GM06990 (cell line): ENCODE measurements at places on chromosomes 7 and 10.

DNA sequence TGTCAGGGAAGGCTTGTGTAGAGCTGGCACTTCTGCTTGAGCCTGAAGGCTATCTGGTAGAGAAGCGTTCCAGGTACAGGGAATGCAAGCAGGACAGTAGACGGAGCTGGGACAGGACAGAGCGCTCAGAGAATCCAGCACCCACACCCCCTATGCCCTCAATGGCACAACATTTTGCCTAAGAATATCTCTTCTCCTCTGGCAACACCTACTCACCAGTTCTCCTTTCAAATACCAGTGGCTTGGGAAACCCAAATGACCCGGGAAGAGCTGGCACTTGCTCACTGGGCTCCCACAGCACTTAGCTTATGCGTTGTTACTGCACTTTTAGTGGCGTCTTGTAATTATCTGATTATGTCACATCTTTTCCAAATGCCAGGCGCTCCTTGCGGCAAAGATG, 118.6 kb downstream of the RNF216 start:
- no peak for DNase-seq

GRCh38 chr7:20417260-20417659, 86.6 kb downstream of the ITGB8 start:
- DNase-seq, result no peak

- peak; percentile 68 for DNase-seq
Measured at GRCh38 chr7:90816511-90817142, 220.5 kb downstream of the CDK14 start.

DNA sequence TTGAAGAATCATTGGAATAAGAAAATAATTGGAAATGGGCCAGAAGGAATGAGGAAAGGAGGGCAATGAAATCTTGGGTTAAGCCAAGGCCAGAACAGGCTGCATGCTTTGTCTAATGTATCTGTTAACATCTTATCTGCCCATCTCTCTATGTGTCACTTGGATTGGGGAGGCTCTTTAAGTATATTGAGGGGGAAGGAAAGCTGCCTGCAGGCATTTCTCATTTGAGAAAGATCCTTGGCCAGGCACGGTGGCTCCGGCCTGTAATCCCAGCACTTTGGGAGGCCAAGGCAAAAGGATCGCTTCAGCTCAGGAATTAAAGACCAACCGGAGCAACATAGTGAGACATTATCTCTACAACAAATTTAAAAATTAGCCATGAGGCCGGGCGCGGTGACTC, 14.3 kb downstream of the PCBD1 start:
- DNase-seq, result no peak

GRCh38 chr10:62506371-62506770, 132.2 kb downstream of the ZNF365 start:
- no peak for DNase-seq

GRCh38 chr7:33841031-33841430, 64.3 kb upstream of the BMPER start:
- DNase-seq, result no peak

- no peak for DNase-seq
Measured at GRCh38 chr7:150335774-150336112, 5.7 kb downstream of the RARRES2 start.

- DNase-seq, result no peak
Measured at GRCh38 chr7:72751978-72752377, 76.0 kb downstream of the TYW1B start.

DNA sequence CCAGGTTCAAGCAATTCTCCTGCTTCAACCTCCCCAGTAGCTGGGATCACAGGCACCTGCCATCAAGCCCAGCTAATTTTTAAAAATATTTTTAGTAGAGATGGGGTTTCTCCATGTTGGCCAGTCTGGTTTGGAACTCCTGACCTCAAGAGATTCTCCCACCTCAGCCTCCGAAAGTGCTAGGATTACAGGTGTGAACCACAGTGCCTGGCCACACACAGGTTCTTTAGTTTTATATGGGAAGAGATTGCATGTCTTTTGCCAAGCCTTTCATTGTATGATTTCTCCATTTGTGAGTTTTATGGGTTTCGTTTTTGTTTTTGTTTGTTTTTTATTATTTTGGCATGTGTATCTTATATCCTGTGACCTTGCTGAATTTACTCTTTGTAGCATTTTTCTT, 40.9 kb downstream of the C1GALT1 start:
- no peak for DNase-seq

GRCh38 chr7:137283153-137283552, 60.4 kb downstream of the PTN start:
- DNase-seq, result no peak

GRCh38 chr10:14545827-14546226, 215.1 kb upstream of the FRMD4A start:
- no peak for DNase-seq

- no peak for DNase-seq
Measured at GRCh38 chr7:151076863-151077704, 3.5 kb downstream of the FASTK start.

DNA sequence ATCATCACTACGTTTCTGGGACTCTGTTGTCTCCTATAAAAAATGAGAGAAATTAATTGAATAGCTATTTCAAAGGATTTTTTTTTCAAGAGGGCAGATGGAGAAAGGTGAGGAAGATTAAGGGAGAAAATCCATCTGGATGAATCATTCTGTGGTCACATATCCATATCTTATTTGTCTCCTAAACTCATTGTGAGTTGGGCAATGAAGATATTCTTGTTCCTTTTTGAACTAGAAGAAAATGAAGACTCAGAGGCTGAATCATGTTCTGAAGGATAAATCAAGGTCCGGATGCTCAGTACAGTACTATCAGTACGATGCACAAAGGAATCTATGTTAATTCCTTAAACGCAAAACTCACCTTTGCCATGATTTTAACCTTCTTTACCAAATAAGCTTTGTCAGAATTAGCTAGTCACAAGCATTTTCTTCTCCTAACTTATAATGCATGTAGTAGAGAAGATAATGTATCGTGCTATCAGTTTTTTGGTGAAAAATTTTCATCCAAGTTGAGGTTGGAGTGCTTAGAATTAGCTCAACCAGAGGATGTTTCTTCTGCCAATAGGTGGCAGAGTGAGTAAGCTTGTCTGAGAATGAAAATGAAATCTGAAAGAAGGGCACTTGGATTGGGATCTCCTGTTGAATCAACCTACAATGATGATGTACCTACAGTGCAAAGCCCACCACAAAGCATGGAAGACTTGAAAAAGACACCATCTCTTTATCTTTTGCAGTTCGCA, 446.9 kb downstream of the KIF20B start:
- DNase-seq, result no peak

GRCh38 chr10:99958302-99958701, 51.4 kb downstream of the DNMBP start:
- no peak for DNase-seq

- DNase-seq, result no peak
Measured at GRCh38 chr10:18075881-18076280, 64.3 kb upstream of the CACNB2 start.

DNA sequence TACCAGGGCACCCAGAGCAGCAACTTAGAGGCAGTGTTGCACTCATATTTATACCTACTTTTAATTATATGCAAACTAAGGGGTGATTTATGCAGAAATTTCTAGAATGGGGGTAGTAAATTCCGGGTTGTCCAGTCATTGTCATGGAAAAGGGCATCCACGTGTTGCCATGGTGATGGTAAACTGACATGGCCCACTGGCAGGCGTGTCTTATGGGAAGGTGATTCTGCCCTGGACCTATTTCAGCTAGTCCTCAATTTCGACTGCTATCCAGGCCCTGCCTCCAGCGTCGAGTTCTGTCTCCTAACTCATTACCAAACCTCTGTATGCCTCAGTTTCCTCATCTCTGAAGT, 12.8 kb downstream of the SNX8 start:
- no peak for DNase-seq

DNA sequence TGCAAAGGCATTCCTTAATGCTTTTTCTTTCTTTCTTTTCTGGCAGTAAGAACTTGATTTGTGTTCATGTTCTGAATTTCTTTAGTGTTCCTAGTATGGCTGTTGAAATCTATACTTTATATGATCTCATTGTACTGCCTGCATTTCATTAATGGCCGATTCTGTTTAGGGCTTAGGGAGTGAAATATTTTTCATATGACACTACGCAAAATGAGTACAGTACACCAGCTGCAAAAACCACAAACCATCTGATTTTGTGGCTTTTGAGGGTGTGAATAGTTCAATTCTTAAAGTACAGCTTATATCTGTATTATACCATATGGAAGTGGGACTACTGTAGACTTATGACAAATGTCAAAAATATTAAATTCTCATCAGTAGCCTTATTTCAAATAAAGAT, 69.1 kb upstream of the FOXP2 start:
- DNase-seq, result no peak

DNA sequence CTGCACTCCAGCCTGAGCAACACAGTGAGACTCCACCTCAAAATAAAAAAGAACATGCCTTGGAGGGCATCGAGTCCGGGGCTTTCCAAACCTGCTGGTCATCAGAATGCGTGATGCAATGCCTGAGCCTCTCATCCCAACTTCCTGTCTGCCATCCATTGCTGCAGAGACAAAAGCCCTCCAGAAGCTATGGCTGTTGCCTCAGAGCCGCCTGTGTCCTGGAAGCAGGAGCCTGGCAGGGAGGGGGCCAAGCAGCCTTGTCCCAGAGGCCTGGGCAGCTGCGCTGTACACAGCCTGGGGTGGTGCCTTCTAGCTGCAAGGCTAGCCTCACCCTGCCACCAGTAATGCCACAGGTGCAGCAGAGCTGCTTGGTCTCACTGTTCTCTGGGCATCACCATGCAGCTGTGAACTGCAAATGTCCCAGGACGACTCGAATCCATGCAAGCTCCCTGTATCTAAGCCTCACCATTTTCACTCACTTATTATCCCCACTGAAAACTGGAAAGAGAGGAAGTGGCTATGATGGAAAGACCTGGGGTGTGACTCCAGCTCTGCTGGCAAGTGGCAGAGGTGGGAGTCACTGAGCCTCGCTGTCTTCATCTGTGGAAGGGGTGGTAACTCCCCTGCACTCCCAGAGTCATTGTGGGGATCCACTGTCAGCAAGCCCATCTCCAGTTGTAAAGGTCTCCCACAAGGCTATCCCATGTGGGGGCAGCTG, 7.0 kb downstream of the ALOX5 start:
- DNase-seq, result no peak

- DNase-seq, result no peak
Measured at GRCh38 chr7:112940314-112940732, 146.3 kb downstream of the GPR85 start.

DNA sequence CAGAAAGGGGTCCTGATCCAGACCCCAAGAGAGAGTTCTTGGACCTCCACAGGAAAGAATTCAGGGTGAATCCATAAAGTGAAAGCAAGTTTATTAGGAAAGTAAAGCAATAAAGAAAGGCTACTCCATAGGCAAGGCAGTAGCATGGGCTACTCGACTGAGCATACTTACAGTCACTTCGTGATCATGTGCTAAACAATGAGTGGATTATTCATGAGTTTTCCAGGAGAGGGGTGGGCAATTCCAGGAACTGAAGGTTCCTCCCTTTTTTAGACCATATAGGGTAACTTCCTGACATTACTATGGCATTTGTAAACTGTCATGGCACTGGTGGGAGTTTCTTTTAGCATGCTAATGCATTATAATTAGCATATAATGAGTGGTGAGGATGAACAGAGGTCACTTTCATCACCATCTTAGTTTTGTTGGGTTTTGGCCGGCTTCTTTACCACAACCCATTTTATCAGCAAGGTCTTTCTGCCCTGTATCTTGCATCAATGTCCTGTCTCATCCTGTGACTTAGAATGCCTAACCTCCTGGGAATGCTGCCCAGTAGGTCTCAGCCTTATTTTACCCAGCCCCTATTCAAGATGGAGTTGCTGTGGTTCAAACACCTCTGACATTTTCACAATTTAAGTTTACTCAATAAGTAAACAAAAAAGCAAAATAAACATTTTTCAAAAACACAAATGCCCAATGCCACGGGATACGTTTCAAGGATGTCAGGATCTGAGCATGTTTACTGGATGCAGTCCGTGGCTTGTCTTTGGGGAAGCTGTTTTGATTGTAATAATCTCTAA, 37.0 kb downstream of the ALOX5 start:
- DNase-seq, result no peak

DNA sequence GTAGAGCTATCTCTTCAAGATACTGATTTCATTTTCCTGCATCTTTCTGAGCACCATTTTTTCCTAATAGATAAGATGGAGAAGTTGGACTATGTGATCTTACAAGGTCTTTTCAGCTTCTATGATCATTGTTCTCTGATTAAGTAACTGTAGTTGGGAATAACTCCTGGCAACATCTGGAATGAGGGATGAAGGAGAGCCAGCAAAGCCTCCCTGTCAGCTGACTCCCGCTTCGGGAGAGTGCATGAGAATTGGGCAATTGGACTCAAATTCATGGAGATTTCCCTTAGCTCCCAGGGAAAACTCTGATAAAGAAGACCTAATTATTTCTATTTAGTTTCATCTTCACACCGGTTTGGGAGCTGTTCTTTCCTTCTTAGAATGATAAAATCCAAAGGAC, 146.1 kb downstream of the CCDC71L start:
- DNase-seq, result no peak

DNA sequence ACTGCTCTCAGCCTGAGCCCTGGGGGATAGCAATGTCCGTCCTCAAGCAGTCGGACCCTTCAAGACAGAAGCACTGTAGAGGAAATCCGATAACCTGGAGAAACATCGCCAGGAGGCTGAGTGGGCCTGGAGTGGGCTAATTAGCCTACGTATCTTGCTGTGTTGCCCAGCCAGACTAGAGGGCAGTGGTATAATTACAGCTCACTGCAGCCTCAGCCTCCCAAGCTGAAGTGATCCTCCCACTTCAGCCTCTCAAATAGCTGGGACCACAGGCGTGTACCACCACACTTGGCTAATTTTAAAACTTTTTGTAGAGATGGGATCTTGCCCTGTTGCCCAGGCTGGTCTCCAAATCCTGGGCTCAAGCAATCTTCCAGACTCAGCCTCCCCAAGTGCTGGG, 21.7 kb downstream of the LYZL2 start:
- DNase-seq, result no peak

DNA sequence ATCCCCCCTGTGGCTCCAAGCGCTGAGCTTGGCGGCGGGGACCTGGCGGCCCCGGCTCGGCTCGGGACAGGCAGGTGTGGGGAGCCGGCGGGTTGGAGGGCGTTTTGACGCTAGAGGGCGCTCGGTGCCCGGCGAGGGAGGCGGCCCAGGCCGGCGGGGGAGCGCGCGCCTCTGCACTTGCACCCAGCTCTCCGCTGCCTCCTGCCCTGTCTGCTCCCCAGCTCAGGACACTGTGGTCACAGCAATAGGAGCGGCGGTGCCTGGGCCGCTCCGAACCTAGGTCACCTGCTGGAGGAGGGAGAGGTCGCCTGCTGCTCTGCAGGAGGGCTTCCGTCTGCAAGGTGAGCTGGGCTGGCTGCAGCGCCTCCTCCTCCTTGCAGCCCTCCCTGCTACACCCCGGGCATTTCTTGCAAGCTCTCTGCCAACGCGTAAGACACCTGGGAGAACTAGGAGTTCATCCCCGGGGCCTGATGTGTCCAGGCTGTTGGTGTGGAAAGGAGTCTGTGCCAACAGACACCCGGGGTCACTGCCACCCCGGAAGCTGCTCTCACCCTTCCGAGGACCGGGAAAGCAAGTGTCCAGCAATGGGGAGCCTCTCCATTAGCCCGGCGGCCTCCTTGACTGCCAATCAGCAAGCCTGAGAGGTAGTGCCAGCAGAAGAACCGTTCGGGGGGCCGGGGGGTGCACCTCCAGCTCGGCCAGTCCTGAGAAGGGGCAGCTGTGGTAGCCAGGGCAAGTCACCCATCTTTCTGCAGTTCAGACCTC, 620.4 kb downstream of the GALNT17 start:
- peak; percentile 70 for DNase-seq
